DMS79 (cell line): ENCODE measurements at places on chromosomes 4 and X.
A peak's percentile ranks its signal among the peaks of the same experiment; 100 is the strongest.

- no peak for DNase-seq
Measured at GRCh38 chr4:9997886-9998285, 23.4 kb downstream of the SLC2A9 start.

DNA sequence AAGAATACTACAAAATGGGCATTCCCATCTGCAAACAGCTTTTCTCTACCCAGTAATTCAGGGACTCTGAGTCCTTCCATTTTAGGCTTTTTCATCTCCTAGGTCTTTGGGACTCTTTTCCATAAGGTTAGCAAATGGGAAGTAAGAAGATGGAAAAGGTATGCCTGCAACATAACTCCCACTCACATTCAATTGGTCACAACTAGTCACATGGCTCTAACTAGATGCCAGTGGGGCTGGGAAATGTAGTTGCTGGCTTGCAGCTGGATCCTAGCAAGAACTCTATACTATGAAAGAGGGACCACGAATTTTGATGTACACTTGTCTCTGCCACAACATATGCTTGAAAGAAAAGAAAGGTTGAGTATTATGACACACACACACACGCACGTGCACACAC lies 954.9 kb upstream of the FTHL17 start:
- DNase-seq, result no peak

DNA sequence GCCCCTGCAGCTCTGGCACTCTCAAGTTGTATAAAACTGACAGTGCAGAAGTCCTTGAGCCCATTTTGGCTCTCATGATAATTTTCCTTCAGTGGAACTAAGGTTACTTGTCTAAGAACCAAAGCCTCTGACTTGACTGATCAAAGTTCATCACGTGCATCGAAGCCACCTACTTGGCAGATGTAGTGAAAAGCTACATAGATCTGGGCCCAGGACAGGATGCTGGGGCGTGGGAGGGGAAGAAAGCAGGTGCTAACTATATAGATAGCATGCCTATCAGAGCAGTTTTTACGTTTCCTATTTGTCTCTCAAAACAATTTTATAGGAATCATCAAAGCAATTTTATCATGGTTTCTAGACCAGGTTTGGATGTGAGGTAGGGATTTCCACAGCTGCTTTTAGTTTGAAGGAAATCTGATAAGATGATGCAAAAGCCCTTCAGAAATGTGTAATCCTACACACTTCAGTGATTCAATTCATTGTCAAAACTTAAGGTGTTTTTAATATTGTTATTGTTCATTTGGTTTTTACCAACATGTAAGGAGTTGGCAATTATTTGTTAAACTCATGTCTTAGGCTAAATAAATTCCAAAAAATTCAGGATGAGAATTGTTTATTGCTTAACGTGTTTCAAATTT lies 1.2 kb upstream of the CD40LG start:
- DNase-seq, result no peak

DNA sequence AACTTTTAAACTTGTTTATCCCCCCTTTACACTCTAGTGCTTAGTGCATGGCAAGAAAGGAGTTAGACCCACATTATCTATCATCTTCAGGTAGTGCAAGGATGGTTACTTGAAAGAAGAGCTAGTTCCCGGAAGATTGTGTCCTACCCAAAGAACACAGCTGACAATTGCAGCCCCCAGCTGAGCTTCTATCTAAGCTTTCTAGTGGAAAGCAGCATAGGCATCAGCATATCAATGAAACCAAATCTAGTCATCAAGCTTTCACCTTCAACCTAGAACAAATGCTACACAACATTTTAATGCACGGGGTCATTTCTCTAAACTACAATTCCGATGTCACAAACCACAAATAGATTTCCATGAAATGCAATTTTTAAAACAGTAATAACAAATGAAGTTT lies 88.9 kb upstream of the TFDP3 start:
- DNase-seq, result no peak

- DNase-seq, result no peak
Measured at GRCh38 chr4:164350061-164350460, 403.9 kb upstream of the SMIM31 start.

DNA sequence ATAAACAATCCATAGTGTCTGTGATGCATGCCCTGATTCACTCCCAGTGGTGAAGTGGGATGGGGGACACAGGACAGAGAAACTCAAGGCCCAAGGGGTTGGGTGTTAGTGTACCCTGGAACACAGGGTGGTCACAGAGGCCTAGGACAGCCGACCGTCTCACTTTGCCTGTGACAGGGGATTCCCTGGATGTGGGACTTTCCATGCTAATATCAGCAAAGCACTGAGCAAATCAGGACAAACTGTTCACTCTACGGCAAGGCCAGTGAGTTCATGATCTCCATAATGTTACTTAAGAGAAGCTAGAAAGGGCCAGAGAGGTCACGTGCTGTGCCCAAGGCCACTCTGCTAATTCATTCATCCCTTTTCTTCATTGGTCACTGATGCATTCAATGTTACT lies 158.7 kb upstream of the RBPJ start:
- no peak for DNase-seq

DNA sequence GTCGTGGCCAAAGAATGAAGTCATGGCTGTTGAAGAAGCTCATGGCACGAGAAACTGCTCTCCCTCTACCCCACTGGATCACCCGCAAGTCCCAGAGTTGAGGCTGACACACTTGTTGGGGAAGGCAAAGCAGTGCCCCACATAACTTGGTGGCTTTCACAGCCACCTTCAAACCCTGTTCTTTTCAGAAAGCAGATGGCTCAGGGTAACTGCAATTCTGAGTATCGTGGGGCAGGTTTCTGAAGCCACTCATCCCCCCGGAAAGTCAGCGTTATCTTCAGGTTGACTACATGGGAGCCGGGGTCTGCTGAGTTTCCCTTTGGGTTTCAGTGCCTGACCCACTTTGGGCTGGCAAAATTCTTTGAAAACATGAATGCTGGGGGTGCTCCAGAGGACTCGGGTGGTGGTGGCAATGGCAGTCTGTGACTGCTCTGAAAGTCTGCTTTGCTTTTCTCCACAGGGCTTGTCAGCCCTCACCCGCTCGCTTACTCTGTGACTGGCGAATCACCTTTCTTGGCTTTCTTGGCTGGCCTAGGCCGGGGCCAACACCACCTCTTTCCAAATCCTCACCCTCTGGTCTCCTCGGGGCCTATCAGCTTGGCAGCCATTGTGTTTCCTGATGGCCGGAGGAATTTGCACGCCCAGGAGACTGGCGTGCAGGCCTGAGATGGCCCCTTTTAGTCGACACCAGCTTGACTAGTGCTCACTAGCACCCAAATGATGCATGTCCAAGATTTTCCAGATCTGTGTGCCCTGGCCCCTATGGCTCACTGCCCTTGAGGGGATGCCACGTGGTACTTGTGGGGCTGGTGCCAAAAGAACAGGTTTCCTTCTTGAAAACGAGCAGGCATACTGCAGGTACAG lies 7.3 kb downstream of the PPP1R3F start:
- DNase-seq, result peak; percentile 49

DNA sequence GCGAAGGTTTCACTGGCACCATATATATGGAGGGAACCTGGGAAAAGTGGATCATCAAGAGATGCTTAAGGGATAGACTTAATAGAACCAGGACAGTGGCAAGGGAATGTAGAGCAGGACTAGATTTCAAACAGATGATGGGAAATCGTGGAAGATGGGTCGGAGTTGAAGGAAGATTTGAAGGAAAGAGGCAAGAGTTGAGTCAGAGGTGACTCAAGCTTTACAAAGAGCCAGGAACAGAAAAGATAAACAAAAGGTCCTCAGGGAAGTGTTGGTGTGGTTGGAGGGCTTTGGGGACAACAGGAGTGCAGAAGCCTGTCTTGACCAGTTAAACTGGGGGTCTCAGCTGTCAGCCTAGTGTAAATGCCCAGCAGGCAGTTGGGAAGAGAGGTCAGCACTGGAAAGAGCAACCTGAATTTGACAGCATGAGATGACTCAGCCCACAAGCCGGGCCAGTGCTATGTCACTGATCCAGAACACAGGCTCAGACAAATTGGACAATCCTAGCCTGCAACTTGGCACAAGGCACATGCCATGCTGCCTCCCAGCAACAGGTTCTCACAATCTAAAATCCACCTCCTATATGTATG lies 230.5 kb downstream of the IDS start:
- DNase-seq, result no peak

DNA sequence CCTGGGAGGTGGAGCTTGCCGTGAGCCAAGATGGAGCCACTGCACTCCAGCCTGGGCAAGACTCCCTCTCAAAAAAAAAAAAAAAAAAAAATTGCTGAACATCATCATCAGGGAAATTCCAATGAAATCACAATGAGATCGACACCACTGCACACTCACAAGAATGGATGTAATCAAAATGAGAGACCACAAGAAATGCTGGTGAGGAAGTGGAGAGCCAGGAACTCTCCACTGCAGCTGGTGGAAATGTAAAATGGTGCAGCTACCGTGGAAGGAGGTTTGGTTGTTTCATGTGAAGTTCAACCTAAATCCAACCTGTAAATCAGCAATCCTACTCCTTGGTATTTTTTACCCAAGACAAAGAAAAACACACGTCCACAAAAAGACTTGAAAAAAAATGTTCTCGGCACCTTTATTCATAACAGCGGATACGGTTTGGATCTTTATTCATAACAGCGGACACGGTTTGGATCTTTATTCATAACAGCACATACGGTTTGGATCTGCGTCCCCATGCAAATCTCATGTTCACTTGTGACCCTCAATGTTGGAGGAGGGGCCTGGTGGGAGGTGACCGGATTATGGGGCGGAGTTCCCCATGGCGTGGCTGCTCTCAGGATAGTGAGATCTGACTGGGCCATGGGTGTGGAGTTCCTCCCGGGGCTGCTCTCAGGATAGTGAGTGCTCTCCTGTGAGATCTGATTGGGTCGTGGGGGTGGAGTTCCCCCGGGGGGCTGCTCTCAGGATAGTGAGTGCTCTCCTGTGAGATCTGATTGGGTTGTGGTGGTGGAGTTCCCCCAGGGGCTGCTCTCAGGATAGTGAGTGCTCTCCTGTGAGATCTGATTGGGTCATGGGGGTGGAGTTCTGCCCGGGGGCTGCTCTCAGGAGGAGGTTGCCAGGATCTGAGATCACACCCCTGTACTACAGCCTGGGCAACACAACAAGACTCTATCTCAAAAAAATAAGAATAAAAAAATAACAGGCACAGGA lies 7.7 kb downstream of the GAK start:
- DNase-seq, result no peak
